ENCODE measurements at places on chromosomes 3 and 15. TPM values are rescaled to one million over a fixed set of nuclear protein-coding genes. Genes with fewer than 3 reads are reported as not detected.

DNA sequence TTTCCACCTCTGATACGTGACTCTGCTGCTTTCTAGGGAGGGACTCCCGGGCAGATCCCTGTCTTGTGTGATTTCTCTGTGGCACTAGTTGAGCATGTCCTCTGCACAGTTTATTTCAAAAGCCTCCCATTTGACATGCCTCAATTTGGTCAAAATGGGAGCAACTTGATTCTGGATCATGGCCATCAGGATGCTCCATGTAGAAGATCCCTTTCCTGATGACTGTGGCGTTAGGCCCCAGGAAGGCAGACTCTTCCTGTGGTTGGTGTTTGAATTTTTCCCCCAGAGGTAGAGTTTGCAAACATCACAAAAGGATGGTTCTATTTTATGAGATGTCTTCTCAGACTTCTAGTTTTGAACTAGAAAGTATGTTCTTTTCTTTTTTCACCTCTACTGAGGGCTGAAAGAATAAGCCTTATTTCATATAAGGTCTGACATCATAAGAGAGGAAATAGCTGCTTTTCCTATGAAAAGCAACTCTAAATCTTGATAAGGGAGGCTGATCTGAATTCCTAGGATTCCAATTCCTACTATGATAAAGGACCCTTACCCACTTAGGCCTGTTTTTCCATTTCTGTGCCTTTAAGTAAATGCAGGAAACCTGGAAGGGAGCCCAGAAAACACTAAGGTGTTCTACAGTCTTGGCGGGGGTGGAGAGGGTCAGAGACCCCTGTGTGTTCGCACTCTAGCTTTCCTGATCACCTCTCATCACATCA lies 243.8 kb upstream of the CHRM5 start:
- DNase-seq, result no peak

DNA sequence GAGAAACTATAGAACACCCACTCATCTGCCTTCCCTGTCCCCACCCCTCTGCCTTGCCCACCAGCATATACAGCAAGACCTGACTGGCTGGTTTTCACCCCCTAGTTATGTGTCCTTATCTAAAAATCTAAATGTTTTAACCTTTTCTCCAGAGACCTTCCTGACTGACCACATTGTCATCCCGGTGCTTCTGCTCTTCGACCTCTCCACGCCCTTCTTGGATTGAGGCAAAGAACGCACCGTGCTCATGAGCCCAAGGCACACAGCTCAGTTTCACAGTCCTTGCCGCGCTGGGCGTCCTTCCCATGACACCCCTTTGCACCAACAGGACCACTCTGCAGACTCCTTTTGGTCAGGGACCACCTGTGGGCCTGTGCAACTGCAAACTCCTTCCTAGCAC lies 62.7 kb downstream of the B3GNT5 start:
- no peak for DNase-seq

IGDCC3 gene
- not detected for total RNA-seq

GRCh38 chr15:48486228-48486627 lies 155.0 kb downstream of the DUT start:
- no peak for DNase-seq

DNA sequence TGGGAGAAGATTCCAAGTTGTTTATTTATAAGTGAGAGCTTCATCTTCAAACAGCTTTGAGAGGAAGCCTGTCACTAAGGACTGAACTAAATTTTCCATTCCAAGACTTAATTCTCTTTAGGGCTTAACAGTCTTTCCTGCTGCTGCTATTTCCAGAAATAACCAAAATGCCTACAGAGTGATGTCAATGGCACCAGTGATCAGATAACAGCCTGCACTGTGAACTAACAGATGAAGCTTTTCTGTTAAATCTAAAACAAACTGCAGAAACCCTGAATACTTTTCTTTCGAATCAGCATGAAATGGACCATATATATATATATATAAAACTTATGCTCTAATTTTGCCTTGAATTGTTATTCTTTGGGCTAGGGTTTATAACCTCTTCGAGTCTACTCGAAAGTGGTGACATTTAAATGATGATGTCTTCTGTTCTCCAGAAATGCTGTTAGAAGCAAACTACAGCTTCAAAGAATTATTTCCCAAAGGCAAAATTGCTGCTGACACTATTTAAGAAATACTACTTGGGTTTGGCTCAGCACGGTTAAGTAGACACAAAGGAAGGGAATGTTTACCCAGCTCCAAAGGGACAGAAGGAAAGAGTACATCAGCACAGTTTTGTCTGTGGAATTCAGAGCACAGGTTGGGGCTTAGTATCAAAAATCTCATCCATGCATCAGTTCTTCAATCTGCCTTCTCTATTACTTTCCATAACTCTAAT lies 238.5 kb upstream of the LRRN1 start:
- no peak for DNase-seq

COLQ gene
- total RNA-seq, result not detected

- DNase-seq, result no peak
These were observed 71.6 kb upstream of the ZNF280D start for GRCh38 chr15:56804938-56805337.

- no peak for DNase-seq
These were observed 123.3 kb downstream of the NFKBIZ start for GRCh38 chr3:101972430-101973162.

GRCh38 chr3:171959532-171960089 lies 79.8 kb upstream of the FNDC3B start:
- no peak for DNase-seq

STXBP5L gene
- not detected for total RNA-seq

ALPK3 gene
- 1.1 TPM for total RNA-seq

ATOSA gene
- total RNA-seq, result 5.6 TPM

DNA sequence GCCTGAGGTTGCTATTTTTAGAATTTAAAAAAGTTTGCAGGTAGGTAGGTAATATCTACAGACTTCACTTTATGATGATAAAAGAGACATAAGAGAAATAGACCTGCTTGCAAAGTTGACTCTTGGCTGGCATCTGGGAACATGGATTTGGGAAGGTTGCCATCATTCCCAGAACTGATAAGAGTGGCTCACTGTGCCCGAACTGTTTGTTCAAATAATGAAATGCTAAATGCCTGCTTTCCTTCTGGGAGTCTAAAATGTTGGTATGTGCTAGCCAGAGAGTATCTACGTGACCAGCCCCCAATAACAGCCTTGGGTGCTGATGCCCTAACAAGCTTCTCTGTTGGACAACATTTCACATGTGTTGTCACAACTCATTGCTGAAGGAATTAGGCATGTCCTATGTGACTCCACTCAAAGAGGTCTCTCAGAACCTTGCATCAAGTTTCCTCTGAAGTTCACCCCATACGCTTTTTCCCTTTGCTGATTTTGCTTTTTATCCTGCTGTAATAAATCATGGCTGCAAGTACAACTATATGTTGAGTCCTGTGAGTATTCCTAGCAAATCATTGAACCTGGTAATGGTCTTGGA lies 95.5 kb downstream of the FHIT start:
- no peak for DNase-seq

DNA sequence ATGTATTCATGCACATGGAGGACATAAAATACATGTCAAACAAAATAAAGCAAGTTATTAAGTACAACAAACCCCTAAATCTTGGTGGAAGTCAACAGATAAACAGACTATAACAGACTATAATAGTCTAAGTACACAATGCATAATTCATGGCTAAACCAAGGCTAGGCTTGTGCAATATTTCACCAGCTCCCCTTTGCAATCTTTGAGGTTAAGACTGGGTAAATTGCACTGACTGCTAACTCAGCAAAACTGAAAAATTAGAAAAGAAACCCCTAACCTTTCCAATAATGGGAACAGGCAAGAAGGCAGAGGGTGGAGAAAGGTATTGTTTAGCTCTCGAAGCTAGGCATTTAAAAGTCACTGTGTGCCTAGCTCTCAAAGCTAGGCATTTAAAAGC lies 304.9 kb upstream of the WNT5A start:
- no peak for DNase-seq

ALG1L2 gene
- total RNA-seq, result not detected

DNA sequence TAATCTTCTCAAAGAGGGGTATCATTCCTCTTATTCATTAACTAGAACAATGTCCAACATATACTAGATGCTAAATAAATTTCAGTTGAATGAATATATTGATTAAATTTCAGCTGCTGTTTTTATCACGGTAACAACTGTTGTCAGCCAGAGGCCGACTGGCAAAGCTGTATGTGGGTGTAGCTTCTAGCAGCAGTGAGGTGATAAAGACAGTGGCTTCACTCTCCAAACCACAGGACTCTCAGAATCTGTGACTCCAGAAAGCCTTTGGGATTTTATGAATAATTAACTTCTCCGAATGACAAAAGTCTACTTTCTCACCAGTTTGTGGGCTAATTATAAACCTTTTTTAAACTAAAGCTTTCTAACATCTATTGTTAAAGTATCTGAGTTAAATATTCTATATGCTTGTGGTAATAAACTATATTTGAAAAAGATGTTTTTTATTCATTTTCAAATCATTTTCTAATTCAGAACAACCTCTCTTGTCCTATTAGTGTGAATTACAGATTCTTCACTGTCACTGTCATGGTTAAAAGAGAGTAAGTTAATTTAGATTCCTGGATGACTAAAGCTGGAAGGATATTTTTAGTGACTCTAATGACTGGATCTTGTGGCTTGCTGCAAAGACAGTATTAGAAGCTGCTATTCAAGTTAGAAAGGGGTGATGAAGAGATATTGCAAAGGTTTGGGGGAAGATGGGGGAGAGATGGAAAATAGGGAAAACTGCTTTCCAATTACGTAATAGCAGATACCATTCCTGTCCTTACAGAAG lies 796.4 kb upstream of the ARPP21 start:
- DNase-seq, result no peak

GRCh38 chr3:154926721-154927120 lies 153.4 kb upstream of the MME start:
- DNase-seq, result no peak

GRCh38 chr15:40793216-40793989 lies 13.5 kb upstream of the ZFYVE19 start:
- DNase-seq, result peak; percentile 83

GRCh38 chr15:58049520-58050227 lies 15.8 kb downstream of the ALDH1A2 start:
- no peak for DNase-seq

GRCh38 chr3:197836244-197836643 lies 45.2 kb downstream of the LRCH3 start:
- no peak for DNase-seq

DNAH1 gene
- total RNA-seq, result 1.2 TPM

ACTRT3 gene
- total RNA-seq, result 4.3 TPM

SAMD7 gene
- total RNA-seq, result not detected

LRRC28 gene
- total RNA-seq, result 14.3 TPM

GRCh38 chr3:31999907-32000439 lies 18.4 kb downstream of the ZNF860 start:
- DNase-seq, result no peak

SUCLG2 gene
- total RNA-seq, result 39.6 TPM

GRCh38 chr3:169241991-169242707 lies 421.4 kb downstream of the MECOM start:
- DNase-seq, result peak; percentile 58

GRCh38 chr3:182789371-182789770 lies 3.9 kb upstream of the ATP11B start:
- DNase-seq, result no peak

DNA sequence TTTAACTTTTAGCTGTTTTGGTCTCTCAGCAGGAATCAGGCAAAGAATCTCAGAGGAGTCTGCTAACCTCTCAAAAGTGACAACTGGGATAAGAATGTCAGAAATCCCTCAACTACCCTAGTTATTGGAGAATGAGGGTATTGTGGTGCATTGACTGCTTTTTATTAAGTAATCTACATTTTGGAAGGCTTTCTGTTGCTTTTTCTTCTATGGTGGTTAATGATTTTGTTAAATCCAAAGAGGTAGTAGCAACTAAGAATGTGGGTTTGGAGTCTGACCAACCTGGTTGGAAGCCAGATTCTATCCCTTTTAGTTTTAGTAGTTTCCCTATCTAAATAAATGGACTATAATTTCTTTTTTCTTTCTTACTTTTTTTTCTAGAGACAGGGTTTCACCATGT lies 94.7 kb upstream of the RNF7 start:
- DNase-seq, result peak; percentile 53

DNA sequence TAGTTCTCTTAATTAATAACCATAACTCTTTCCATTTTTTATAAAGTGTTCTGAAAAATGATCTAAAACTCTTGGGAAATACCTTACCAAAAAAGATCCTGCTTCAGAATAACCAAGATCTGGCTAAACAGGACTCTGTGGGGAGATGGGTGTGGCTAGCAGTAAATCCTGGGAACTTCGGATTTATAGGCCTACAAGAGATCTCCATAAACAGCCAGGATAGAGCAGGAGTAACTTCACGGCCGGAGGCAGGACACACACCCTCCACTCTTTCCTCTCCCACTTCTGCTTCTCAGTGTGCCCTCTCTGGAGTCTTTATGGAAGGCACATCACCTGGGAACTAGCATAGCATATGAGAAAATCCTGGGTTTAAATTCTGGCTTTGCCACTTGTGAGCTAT lies 309.4 kb upstream of the SOX2 start:
- no peak for DNase-seq

CTXN2 gene
- total RNA-seq, result not detected

MYO1E gene
- total RNA-seq, result 45.1 TPM

DNA sequence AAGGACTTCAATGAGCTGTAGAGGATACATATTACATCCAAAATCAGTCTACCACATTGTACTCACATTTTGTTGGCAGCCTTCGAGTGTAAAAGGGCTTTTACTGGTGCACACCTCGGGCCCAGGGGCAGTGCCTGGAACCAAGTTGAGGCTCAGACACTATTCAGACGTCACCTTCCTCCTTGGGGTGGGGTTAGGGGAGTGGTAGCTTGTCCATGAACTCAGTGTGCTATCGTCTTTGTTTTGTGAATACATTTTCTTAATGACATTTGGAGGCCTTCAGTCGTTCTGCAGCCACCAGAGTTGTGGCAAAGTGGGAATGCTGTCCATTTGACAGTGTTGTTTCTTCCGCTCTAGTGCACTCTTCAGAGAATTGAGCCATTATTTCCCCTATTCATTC lies 114.2 kb downstream of the PGPEP1L start:
- DNase-seq, result no peak

AMT gene
- 1.2 TPM for total RNA-seq

DNA sequence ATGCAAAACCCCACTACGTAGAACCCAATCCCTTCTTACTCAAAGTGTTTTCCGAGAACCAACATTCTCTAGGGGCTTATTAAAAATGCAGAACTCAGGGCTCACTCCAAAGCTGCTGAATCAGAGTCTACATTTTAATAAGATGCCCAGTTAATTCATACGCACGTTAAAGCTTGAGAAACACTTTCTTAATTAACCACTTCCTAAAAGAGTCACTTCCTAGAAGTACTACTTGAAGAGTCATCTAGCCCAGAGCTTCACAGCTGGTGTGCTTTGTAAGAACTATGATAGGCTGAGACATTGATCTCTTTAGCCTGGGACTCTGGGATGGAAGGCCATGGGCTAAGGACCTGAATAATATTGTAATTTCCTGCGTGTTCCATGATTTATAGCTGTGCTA lies 9.0 kb downstream of the COL6A5 start:
- DNase-seq, result no peak

DNA sequence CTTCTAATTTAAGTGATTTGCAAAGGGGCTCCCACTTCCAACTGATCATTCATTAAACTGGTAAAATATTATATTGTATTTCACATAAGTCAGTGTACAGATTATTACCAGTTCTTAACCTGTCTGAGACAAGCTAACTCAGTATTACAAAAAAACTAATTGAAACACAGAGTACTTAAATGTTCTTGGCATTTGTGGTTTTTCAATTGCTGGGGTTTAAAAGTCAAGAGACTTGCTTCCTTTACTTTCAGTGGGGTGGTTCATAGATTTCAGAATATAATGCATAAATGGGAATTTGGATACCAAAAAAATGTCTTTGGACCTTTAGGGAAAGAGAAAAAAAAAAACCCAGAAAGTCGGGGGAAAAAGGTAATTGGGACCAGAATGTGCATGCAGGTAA lies 85.0 kb downstream of the ATP10A start:
- DNase-seq, result no peak

- DNase-seq, result no peak
These were observed 39.5 kb upstream of the TSEN2 start for GRCh38 chr3:12444582-12445471.

SERPINI2 gene
- total RNA-seq, result not detected
